Caco-2 (cell line): ENCODE measurements at places on chromosomes 3 and 15.

DNA sequence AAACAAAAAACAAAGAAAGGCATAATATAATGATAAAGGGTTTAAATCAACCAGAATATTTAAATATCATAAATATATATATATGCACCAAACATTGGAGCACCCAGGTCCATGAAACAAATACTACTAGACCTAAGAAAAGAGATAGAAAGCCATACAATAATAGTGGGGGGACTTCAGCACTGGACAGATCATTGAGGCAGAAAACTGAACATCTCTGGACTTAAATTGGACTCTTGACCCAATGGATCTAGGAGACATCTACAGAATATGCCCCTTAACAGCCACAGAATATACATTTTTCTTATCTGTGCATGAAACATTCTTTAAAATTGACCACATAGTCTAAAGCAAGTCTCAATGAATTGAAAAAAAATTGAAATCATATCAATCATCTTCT, 48.7 kb upstream of the CD96 start:
- DNase-seq: no peak

DNA sequence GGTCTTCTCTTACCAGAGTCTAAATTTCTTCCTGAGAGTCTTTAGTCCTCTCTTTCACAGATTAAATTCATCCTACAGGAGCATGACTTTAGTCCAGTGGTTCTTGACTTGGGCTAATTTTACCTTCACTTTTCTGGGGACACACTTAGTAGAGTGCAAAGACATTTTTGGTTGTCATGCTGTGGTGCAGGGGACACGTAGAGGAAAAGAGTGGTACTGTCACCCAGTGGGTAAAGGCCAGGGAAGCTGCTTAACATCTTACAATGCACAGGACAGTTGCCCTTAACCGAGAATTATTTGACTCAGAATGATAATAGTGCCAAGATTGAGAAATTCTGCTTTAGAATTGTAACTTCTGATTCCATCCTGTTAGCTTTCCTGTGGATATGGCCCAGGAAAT, 772.5 kb upstream of the GRM7 start:
- no peak for DNase-seq

- no peak for DNase-seq
Observed at GRCh38 chr3:43810797-43811196, 120.1 kb downstream of the ABHD5 start.

DNA sequence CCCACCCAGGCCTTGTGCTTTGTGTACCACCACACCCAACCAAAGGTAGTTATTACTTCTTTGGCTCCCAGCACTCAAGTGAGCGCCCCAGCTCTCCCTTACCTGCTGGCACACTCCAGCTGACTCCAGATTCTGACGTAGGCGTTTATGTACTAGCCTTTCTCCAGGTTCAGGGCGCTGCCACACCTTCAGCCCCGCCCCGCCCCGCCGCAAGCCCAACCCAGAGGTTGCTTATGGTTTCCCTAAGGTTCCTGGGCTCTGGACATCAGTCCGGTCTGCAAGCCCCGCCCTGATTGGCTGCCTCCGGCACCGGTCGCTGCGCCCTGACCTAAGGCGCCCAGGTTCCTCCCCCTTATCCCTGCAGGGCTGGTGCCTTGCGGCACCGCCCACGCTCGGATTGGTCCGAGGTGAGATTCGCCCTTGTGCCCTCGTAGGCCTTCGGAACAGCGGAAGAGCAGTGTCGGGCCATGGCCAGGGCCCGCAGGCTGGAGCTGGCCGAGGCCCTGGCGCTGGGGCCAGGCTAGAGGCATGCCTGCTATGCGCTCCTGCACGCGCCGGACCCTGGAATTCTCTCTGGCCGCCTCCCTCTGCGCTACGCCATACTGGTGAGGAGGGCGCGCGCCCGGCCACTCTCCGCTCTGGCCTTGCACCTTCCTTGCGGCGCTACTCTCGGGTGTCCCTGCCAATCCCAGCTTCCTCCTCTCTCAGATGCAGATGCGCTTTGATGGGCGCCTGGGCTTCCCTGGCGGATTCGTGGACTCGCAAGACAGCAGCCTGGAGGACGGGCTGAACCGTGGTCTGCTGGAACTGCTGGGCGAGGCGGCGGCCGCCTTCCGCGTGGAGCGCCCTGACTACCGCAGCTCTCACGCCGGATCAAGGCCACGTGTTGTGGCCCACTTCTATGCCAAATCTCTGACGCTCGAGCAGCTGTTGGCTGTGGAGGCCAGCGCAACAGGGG, 19.8 kb upstream of the NUDT16 start:
- peak; percentile 95 for DNase-seq

DNA sequence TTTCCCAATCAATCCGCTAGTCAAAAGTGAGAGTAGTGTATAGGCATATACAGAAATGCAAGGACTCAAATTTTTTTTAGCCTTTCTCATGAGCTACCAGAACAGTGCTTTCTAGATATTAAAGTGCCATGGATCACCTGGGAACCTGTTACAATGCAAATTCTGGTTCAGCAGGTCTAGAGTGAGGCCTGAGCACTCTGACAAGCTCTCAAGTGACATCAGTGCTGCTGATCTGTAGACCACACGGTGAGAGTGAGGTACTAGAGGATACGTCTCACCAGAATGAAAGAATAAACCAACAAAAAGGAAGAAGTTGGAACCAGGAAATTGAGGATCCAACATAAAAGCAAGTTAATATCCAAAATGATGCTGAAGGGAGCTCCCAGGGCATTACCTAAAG, 16.0 kb upstream of the PLA2G4D start:
- no peak for DNase-seq

DNA sequence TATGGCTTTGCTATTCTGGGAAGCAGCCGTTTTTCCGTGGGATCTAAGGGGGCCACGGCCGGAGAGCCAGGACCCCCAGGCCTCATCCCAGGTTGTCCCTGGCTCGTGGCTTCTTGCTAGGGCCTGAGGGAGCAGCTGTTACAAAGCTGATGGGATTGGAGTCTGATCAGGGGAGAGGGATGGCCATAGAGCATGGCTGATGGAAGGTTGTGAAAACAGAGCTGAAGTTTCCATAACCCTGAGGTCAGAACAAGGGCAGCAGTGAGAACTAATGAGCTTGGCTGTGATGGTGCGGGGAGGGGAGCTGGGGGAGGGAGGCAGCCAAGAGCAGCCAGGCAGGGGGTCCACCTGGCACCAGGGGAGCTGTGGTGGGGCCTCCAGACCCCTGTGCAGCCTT, 63.0 kb downstream of the LINGO1 start:
- DNase-seq: peak; percentile 48

DNA sequence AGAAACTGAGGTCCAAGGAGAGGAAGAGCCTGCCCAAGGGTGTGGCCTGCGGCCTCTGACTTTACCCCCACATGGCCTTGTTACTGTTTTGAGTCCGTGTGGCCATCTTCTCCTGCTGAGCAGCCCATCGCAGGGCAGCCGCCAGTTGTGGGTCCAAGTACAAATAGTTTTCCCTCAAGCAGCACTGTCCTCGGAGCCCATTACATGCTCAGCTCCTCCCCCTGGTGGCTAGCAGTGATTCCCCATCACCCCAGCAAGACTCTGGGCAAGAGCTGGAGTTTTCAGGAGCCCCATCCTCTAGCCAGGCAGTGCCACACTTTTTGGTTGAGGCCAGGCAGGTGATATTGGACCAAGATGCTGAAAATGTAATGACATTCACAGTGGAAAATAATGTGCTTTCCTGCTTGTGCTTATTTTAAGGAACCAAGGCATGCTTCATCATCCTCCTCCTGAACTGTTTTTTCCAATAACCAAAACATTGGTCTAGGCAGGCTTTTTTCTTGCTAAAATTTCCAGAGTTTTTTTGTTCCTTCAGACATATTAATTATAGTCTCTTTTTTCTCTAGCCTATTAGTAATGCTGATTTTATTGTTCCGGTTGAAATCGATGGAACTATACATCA, 23.2 kb upstream of the VILL start:
- DNase-seq: peak; percentile 77

GRCh38 chr15:99407716-99408115, 156.4 kb downstream of the LRRC28 start:
- no peak for DNase-seq

GRCh38 chr3:27138005-27138404, 231.2 kb downstream of the NEK10 start:
- no peak for DNase-seq

- no peak for DNase-seq
Observed at GRCh38 chr3:77081240-77081661, 41.4 kb downstream of the ROBO2 start.

- DNase-seq: no peak
Observed at GRCh38 chr3:31402117-31402516, 130.6 kb upstream of the STT3B start.

DNA sequence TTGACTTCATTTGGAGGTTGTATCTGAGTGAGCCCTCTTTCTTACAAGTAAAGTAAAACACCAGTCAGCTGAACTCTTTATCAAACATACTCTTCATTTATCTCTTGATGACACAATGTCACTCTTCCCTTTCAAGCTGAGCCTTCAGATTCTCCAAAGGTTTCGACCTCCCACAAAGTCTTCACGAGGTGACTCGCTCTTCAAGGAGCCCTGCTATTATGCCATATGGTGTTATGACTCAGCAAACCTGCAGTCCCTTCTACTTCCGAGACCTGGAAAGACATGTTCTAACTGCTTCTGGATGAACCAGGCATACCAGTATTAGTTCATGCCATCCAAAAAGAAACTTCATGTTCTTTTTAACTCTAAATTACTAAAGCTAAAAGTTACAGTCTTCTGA, 23.1 kb downstream of the AADAC start:
- DNase-seq: peak; percentile 75

DNA sequence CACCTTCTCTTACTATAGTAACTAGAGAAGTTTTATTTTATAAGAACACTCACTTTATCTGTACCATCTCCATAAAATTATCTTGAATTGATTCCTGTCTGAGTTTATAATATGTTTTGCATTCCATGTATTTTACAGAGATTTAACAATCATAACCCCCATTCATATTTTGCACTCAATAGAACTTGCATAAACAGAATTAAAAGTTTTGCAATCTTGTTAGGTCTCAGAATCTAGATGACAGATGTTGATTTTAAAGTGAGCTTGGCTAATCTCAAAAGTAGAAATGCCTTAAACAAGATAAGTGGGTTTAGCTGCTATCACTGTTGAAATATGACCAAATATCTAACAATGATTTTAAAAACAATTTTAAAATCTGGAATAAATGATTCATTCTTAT, 107.9 kb upstream of the EPHA6 start:
- no peak for DNase-seq

DNA sequence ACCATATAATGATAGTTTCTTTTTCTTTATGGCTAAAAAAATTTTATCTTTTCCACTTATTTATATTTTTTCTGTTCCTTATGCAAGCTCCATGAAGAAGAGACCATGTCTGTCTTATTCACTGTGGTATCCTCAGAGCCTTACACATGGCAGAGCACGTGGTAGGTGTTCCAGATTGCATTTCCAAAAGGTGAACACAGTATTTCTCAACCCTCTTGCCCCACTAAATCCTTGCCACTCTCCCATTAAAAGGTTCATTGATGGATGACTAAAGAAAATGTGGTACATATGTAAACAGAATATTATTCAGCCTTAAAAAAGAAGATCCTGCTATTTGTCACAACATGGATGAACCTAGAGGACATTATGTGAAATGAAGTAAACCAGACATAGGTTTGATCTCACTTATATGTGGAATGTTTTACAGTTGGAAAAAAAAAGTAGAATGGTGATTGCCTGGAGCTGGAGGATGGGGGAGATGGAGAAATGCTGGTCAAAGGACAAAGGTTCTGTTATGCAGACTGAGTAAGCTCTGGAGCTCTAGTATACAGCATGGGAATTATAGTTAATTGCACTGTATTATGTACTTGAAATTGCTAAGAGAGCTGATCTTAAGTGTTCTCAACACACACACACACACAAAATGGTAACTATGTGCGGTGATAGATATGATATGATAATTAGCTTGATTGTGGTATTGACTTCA, 266.7 kb downstream of the CNTN3 start:
- no peak for DNase-seq

- no peak for DNase-seq
Observed at GRCh38 chr3:151147299-151147698, 55.7 kb downstream of the GPR171 start.

DNA sequence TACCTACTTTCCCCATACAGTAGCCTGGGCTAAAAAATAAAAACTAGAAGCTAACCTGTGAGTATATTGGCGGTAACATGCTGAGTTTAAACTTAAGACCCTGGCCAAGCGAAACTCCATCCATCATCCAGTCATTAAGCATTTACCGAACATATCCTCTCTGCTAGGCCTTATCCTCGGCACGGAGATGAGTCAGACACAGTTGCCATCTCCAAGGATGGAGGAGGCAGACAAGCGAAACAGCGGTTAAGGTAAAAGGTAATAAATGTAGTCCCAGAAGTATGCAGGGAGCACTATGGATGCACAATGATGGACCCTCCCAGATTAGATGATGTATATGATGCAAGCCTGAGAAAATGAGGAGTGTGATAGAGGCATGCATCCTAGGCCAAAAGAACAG, 143.6 kb downstream of the RYR3 start:
- no peak for DNase-seq

DNA sequence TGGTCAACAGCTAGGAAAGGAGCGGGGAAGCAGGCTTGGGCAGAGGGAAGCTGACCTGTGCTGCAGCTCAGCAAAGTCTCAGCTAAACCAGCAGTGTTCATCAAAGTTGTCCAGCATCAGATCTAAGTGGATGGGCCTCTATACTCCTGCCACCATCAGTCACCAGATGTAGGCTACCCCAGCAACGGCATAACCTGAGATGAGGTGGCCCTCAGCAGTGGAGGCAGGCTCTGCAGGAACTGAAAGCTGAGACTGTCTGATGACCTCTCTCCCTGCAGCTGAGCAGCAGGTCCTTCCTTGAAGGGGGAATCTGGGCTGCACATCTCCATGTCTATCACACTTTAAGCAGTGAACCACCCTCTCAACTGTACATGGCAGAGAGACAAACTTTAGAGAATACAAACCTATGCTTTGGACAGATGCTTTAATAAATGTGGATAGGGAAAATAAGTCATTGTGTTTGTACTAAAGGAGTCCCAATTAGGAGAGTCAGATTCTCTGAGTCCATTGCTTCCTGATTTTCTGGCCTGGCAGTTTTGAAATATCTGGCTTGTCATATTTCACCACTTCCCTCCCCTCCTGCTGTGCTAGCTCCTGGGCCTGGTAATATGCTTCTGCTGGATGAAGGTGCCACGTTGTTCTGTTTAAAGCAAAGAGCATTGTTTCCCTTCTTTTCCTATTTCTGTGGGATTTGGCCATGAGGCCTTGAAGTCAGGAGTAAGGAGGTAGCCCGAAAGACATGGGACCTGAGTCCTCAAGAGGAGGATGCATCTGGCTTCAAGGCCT, 11.1 kb upstream of the PSTPIP1 start:
- DNase-seq: no peak
